D721Med (cell line): ENCODE measurements at places on chromosomes 5 and 9.

DNA sequence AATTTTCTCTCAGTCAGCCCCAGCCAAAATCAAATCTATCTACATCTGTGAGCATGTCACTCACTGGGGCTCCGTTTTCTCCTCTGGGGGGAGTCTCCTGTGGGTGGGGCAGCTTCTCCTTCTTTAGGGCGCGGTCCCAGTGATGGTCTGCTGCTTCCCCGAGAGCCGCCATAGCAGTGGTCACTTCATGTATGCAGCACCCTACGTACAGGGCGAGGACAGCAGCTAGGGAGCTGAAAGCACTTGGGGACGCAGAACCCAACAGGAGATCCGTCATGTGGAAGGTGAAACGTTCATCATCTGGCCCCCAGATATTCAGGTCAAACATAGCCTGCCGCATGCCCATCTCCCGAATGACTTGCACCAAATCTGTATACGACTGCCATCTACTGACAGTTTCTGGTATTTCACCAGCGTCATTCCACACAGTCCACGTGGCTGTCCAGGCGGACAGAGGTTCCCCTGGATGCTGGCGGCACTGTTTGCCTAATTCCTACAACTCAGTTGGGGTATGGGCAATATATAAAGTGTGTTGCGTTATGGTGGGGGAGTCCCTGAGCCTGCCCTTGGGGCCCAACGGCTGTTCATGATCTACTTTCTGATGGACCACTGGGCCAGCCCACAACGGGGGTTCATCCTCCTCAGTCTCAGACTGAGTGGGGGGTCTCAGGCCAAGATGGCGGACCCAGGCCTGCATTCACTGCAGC, 795.0 kb downstream of the EFNA5 start:
- no peak for DNase-seq

GRCh38 chr9:131708226-131709002, 31.5 kb downstream of the RAPGEF1 start:
- DNase-seq = no peak

DNA sequence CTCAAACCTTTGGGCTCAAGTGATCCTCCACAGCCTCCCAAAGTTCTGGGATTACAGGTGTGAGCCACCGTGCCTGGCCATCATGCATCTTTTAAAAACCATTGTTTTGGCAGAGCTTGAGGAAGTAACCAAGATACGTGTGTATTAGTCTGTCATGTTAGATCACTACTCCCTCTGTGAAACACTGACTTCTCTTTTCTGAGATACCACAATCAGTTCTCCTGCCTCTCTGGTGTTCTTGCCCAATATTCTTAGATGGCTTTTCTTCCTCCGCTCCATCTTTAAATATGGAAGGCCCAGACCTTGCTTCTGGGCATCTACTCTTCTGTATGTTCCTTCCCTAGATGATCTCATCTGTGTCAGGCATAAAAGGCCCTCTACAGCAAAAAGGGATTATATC, 14.2 kb upstream of the CCNB1 start:
- DNase-seq = no peak

- no peak for DNase-seq
These were observed 140.4 kb downstream of the AUH start for GRCh38 chr9:91221332-91221731.

DNA sequence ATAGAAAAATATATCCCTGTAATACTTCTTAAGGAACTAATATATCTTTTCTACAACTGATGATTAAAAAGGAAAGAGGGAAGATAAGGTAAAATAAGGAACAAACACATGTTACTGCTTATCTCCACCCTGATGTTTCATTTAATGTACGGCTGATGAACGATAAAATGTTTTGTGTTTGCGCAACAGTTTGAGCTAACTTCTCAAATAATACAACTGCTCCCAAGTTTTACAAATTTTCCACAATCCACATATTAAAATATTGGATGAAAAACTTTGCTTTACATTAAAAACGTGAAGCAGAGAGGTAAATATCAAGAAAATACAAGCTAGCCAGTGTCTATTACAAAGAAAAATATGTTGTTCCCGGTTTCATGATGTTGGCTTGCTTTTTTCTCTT, 21.0 kb upstream of the CSNK1G3 start:
- DNase-seq = no peak

DNA sequence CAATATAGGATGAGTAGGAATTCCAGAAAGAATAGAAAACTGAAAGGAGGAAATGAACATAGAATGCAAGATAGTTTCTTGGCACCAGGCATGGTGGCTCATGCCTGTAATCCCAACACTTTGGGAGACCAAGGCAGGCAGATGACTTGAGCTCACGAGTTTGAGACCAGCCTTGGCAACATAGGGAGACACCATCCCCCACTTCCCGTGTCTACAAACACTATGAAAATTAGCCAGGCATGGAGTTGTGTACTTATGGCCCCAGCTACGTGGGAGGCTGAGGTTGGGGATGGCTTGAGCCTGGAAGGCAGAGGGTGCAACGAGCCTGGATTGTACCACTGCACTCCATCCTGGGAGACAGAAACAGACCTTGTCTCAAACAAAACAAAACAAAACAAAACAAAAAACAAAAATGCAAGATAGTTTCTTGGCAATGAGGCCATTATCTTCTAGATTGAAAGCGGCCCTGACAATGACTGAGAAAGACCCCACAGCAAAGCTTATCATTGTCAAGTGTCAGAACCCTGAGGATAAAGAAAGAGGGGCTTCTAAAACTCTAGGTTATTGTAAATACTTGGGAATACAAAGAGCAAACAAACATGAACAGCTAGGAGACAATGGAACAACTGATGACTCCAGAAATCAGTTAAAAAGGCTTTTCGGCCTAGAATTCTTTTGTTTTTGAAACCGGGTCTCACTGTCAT, 9.2 kb downstream of the SQSTM1 start:
- DNase-seq = no peak

GRCh38 chr5:13866792-13867191, 77.7 kb downstream of the DNAH5 start:
- DNase-seq = no peak

DNA sequence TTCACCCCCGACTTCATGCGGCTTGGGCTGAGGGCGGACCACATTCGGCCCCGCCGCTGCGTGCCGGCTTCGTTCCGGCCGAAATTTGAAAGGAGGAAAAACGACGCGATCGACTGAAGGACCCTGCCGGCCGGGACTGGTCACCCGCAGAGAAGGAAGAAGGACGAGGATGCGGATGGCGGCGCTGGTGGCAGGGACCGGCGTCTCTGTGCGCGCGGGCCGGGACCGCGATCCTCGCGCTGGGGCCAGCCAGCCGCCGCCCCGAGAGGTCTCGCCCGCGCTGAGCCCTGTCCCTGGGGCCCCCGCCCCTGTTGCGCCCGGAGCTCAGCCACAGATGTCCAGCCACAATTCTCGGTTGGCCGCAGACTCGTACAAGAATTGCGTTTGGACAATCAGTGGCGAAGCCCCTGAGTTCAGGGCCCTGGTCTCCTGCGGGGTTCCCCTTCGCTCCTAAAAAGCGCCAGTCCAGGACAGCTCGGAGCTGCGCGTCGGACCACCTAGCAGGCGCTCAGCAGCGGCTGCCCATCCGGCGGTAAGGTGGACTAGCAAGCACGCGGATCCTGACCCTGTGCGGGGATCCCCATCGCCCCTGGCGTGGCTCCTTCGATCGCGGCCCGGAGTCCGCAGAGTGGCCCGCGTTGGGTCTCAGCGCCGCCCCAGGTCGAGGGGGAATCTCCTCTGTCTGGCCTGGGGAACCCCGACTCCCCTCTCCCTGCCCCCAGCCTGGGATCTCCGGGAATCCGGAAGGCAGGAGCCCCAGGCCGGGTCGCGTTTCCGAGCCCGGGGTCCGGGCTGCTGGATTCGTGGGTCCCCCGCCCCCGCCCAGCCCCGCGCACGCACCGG, 21.3 kb downstream of the URM1 start:
- DNase-seq = no peak
